ENCODE measurements at places on chromosomes 12 and 14. TPM values are rescaled to one million over a fixed set of nuclear protein-coding genes. Genes with fewer than 3 reads are reported as not detected.

Gene TCL1B
- not detected for total RNA-seq

Gene MYH6
- under 0.01 TPM for total RNA-seq

Gene HOXC13
- not detected for total RNA-seq

Gene TDRD9
- total RNA-seq: 1.6 TPM

Gene TMCC3
- 0.81 TPM for total RNA-seq

Gene MYO1A
- under 0.01 TPM for total RNA-seq

Gene VDR
- 1.1 TPM for total RNA-seq

Gene KRT71
- not detected for total RNA-seq

Gene CPNE8
- total RNA-seq: 7.3 TPM

Gene SMIM41
- total RNA-seq: under 0.01 TPM

Gene KRT78
- not detected for total RNA-seq

Gene TAS2R50
- total RNA-seq: 2.7 TPM

Gene OLR1
- total RNA-seq: not detected

Gene AICDA
- total RNA-seq: not detected

Gene CLMN
- 1.9 TPM for total RNA-seq

Gene RTN1
- total RNA-seq: 0.54 TPM

Gene KLHL33
- total RNA-seq: 0.27 TPM

Gene RNASE11
- total RNA-seq: not detected

Gene NR1H4
- total RNA-seq: not detected

Gene SPX
- under 0.01 TPM for total RNA-seq
